ENCODE measurements at places on chromosomes 13 and 19.

- no peak for DNase-seq
Measured at GRCh38 chr19:47232422-47233211, 1.6 kb upstream of the BBC3 start.

GRCh38 chr13:45518525-45519245 is 53.9 kb downstream of the COG3 start:
- no peak for DNase-seq

DNA sequence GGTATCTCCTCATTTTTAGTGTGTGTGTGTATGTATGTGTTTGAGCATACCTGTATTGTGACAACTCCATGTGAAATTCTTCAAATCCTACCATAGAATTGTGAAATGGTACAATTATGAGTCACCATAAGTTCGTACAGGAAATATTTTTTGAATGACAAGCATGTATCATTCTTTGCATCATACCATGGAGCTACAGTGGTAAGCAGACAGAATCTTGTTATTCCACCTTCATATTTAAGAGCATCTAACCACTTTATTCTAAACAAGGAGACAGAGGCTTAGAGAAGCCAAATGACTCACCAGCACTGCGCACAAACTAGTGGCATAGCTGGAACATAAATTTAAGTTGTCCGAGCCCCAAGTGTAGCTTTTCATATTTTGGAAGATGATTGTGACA is 4.5 kb upstream of the EPSTI1 start:
- no peak for DNase-seq

DNA sequence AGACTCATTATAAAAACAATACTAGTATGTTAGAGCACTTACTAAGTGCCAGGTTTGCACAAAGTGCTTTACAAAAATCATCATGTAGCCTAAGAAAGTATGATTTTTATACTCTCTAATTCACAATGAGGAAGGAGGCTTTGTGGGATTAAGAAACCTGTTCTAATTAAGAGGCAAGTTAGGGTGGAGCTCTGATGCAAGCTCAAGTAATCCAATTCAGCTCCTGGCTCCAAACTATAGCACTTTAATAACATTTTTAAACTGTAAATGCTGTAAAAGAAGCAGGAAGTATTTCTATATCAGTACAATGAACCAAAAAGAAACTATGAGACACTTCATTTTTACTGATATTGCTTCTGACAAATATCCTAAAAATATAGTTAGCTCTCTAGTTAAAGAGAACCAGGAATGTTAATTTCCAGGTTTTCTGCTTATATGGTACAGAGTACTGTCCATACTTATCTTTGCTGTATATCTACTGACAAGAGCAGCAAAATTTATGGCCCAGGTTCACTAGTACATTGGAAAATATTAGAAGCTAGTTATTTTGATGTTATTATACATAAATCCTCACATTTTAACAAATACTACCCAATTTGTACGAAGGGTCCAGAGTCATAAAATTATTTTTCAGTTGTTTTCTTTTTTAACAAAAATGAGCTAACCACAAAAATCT is 482.0 kb downstream of the DIAPH3 start:
- DNase-seq: no peak

GRCh38 chr13:75607447-75607846 is 28.7 kb upstream of the LMO7 start:
- no peak for DNase-seq
